Epithelial cell of prostate (primary cell): ENCODE measurements at places on chromosomes 4 and X.

GRCh38 chr4:168200685-168201084, 108.3 kb downstream of the ANXA10 start:
- DNase-seq: peak; percentile 49

DNA sequence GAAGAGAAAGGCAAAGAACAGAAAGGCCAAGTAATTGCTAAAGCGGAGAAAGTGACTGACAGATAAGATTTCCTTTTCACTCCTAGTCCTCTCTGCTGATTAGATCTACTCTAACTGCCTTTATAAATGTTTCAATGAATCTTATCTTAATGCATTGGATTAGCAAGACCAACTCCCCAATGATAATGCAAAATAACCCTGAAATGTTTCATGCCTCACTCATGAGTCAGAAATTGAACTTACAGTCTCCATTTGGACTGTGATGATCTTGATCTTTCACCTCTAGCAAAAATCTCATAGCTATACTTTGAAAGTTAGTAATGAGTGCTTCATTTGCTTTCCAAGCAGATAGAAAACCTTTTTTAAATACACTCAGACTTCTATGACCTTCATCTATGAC, 26.5 kb downstream of the SLC10A7 start:
- DNase-seq: no peak

DNA sequence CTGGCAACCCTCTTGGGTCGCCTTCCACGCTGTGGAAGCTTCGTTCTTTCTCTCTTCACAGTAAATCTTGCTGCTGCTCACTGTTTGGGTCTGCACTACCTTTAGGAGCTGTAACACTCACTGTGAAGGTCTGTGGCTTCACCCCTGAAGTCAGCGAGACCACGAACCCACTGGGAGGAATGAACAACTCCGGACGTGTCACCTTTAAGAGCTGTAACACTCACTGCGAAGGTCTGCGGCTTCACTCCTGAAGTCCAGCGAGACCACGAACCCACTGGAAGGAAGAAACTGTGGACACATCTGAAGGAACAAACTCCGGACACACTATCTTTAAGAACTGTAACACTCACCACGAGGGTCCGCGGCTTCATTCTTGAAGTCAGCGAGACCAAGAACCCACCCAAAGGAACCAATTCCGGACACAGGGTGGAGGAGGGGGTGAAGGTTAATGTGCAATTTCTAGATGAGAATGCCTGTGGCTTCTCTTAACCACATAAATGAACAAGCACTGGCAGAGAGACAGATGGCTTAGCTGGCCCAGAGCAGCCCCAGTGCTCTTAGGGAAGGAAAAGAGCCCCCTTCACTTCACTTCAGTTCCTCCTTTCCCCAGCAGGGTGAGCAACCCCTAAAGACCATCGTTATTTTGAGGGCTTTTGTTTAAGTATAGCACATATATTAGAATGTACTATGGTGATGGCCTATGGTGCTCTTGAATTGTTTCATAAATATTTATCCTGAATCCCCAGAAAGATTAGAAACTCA, 73.0 kb downstream of the LUZP4 start:
- no peak for DNase-seq

GRCh38 chr4:165234766-165235165, 27.4 kb downstream of the KLHL2 start:
- DNase-seq: no peak

DNA sequence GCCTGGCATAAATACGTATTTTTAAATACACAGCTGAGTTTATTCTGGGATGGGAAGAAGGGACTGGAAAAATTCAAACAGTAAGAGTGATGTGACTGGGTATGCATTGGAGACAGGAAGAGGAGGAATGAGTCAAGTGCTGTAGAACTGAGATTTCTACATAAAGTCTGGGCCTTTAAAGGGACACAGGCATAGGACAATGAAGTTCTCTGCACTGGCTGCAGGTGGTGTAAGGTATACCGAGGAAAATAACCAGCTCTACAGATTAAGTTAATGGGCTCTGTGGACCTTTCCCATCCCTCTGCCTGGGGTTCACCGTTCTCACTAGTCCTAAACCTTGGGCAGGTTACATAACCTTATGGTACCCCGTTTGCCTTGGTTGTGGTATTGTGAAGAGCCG, 68.7 kb downstream of the DHX15 start:
- DNase-seq: no peak

- no peak for DNase-seq
Measured at GRCh38 chrX:46991664-46992063, 79.4 kb downstream of the JADE3 start.

DNA sequence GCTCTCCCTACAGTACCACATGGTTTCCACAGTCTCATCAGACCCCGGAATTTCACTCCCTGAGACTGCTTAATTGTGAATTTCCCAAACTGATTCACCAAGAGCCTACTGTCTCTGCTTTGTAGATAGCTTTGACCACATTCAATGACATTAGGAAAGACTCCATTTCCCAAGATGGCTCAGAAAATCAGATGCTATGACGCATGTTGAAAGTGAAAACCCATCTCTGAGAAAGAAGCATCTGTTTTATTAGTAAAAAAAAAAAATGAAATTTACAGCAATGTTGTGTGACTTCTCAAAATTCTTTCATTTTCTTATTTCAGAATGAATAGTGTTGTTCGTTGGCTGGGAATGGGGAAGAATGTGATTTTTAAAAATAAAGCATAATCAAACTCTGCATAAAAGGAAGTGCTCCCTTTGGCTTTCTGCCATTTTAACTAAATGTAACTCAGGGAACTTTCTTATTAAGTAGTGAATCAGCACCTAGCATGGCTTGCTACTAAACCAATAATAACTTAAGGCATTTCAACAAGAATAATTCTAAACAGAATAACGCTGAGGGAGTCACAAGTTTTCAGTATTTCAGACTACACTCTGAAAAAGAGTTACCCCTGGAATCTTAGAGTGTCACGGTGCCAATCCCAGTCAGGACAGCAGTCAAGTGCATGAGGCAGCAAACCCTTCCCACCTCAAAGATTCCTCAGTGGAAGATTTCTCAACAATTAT, 97.4 kb upstream of the MYOZ2 start:
- no peak for DNase-seq

- no peak for DNase-seq
Measured at GRCh38 chr4:145483514-145483913, 1.9 kb downstream of the SMAD1 start.
